ENCODE measurements at places on chromosomes 5 and 9. TPM values are rescaled to one million over a fixed set of nuclear protein-coding genes. Genes with fewer than 3 reads are reported as not detected.

DNA sequence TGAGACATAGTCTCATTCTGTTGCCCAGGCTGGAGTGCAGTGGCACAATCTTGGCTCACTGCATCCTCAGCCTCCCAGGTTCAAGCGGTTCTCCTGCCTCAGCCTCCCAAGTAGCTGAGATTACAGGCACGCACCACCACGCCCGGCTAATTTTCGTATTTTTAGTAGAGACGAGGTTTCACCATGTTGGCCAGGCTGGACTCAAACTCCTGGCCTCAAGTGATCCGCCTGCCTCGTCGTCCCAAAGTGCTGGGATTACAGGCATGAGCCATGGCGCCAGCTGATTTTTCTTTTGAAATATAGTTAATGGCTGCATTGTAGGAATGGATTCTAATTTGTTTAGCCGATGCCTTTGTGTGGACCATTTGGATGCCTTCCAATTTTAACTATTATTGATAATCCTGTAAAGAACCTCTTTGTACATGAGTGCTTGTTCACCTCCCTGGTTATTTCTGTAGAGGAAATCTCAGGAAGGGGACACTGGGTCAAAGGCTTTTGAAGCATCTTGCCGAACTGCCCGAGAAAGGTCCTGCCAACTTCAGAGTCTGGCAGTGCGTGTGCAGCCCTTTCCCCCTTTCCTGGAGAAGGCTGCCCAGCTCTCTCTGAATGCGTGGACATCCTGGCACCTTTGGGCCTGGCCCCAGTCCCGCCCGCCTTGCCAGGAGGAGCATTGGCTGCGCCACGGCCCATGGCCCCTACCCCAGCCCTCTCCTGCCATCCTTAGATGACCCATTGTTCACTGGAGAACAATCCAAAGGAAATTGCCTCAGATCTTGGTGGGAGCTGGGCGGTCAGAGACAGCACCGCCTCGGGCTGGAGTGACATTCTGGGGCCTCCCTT lies 8.9 kb upstream of the NUP214 start:
- DNase-seq = no peak

GRCh38 chr5:92308679-92309078 lies 925.6 kb upstream of the ARRDC3 start:
- DNase-seq = no peak

DNA sequence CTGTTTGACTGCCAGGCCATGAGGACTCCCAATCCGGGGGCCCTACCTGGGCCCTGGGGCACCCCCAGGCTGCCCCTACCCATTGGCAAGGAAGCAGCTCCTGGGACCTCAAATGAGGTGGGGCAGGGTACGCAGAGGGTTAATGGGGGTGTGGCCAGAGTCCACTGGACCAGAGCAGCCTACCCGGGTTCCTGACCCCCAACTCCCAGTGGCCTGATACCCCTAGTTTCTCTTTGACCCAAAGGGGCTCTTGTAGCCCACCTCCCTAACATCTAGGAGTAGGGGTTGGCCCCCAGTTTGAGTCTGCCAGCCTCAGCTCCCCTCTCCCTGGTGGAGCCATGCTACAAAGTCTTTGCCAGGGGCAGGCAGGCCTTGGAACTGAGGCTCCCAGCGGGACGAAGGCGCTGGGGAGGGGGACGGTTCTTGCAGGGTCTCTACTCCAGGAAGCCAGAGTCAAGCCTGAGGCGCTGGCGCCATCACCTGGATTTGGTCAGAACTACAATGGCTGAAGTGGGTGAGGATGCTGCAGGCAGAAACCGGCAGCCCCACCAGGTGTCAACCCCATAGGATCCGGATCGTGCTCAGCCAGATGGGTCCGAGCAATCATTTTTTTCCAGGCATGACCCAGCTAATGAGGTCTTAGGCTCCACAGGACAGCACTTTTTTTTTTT lies 8.4 kb upstream of the CERCAM start:
- peak; percentile 80 for DNase-seq

GRCh38 chr5:159262472-159262858 lies 625 bp upstream of the UBLCP1 start:
- no peak for DNase-seq

Gene DRD1
- not detected for total RNA-seq

- peak; percentile 3 for DNase-seq
Measured at GRCh38 chr5:37198061-37198460, 51.1 kb downstream of the CPLANE1 start.

- no peak for DNase-seq
Measured at GRCh38 chr5:158198636-158199035, 339.7 kb upstream of the CLINT1 start.

DNA sequence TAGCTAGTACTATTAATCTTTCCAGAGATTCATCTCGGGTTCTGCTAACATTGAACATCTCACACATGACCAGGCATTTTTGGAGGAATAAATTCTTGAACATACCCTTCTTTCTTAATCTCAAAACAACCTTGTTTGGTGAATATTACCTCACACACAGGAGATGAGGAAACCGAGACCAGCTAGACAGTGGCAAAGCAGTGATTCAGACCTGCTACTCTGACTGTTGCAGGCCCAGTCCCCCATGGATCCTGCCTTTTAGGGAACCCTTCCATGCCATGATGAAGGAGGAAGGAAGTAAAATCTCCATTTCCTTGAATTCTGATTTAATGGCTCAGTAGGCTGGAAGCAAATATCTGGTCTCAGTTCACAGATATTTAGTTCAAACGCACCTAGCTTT lies 2.6 kb downstream of the PCSK5 start:
- no peak for DNase-seq

DNA sequence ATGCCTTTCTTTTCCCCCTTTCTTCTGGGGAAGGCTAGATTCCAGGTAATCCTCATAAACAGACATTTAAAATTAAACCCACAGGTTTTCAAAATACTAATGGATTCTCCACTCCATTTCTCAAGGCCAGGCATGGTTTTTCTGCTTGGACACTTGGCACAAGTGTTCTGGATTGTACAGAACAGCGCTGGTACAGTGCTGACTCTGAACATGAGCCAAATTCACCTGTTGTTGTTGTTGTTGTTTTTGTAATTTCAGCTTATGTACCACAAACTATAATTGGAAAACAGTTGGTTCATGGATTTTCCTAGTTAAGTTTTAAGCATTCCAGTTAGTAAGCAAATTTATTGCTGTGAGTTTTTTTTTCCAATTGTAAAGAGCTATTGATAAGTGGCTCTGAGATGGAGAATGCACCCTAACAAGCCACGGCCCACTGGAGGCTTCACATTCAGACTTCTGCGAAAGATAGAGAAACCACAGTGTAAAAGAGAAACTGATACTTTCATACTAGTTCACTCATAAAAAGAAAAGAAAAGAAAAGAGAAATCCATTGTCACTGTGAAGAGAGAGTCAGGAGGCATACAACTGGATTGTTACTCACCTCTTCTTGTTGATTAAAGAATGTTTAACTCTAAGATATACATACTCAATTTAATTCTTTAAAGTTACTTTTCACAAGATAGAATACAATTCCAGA lies 16.2 kb upstream of the ITGA1 start:
- DNase-seq = no peak

Gene MOB3B
- 0.54 TPM for total RNA-seq

- peak; percentile 75 for DNase-seq
Measured at GRCh38 chr5:55324815-55325418, 17.1 kb downstream of the MTREX start.

- DNase-seq = no peak
Measured at GRCh38 chr5:34831303-34831702, 7.7 kb upstream of the TTC23L start.

- no peak for DNase-seq
Measured at GRCh38 chr9:114112325-114112724, 13.2 kb upstream of the KIF12 start.

GRCh38 chr9:2495221-2496005 lies 126.2 kb upstream of the VLDLR start:
- no peak for DNase-seq

Data from hematopoietic multipotent progenitor cell (in vitro differentiated cells).